ENCODE measurements at places on chromosomes 7 and 10. TPM values are rescaled to one million over a fixed set of nuclear protein-coding genes. Genes with fewer than 3 reads are reported as not detected.

- DNase-seq = no peak
Measured at GRCh38 chr7:29038463-29038862, 80.3 kb upstream of the TRIL start.

Gene TAS2R4
- 0.33 TPM for total RNA-seq

Gene GSTO2
- 0.42 TPM for total RNA-seq

Gene BLNK
- 5.0 TPM for total RNA-seq

DNA sequence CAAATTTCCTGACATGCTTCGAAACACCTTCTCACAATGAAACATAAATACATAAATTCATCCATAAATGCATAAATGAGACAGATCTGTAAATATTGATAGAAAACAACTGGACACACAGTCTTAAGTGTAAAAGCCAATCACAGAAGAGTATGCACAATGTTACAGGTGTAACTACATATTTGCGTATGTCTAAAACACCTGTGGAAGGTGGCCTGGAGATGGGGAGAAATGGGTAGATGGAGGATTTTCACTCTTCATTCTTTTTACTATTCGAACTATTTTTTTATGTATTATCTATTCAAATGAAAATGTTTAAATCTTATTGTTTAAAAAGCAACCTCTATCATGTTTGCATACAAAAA, 860 bp downstream of the IQUB start:
- no peak for DNase-seq

Gene ITIH5
- 24.9 TPM for total RNA-seq

GRCh38 chr10:74677951-74678350, 148.4 kb upstream of the KAT6B start:
- no peak for DNase-seq

Gene HYAL4
- not detected for total RNA-seq

- no peak for DNase-seq
Measured at GRCh38 chr7:138543739-138544138, 83.7 kb downstream of the TRIM24 start.

Gene CYP3A7
- 0.26 TPM for total RNA-seq

GRCh38 chr10:124162136-124162535, 68.7 kb upstream of the CHST15 start:
- DNase-seq = no peak

DNA sequence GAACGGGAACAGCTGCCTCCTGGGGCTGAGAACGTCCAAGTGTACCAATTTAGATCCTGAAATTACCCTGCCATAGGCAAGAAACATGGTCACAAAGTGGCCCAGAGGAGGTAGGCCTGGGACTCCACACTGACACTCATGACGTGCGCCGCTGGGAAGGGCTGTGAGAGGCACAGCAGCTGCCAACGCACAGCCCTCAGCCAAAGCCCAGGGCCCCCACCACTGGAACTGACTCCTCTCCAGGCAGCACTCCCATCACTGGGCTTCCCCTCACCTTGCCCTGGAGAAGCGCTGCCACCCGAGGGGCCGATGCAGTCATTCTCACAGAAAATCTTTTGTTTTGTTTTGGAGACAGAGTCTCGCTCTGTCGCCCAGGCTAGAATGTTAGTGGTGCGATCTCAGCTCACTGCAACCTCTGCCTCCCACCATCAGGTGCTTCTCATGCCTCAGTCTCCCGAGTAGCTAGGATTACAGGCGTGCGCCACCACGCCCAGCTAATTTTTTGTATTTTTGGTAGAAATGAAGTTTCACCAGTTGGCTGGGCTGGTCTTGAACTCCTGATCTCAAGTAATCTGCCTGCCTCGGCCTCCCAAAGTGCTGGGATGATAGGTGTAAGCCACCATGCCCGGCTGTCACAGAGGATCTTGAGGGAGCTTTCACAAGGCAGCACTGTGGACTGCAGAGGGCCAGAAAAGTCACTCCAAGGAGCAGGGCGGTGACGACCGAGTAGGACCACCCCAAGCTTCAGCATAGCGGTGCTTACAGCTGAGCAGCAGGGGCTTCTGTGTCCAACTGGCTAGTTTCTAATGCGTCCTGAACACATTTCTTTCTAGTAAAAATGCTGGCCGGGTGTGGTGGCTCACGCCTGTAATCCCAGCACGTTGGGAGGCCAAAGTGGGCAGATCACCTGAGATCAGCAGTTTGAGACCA, 13.5 kb downstream of the GUSB start:
- DNase-seq = no peak

DNA sequence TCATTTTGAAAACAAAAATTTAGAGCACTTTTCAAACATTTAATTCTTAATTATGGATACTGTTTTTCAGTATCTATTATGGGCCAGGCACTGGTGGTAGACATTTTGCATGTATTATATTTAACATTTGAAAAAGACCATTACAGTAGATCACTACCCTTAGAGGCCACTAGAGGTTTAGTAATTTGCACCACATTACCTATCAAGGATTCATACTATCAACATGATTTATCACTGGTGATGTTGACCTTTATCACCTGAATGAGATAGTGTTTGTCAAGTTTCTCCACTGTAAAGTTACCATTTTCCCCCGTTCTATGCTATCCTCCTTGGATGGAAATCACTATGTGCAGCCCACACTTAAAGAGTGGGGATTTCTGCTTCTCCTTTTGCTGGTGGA, 4.4 kb upstream of the SNX13 start:
- DNase-seq = no peak

GRCh38 chr7:14738086-14738485, 164.5 kb downstream of the DGKB start:
- DNase-seq = no peak

GRCh38 chr10:27241010-27241651, 534 bp upstream of the ACBD5 start:
- DNase-seq = no peak

- no peak for DNase-seq
Measured at GRCh38 chr7:101250324-101250723, 5.4 kb upstream of the FIS1 start.

GRCh38 chr10:64771253-64772050, 1250.3 kb downstream of the REEP3 start:
- no peak for DNase-seq

Measured in esophagus muscularis mucosa (tissue), 4 donors.